Stimulated activated CD4-positive, alpha-beta T cell treated with anti-CD3 and anti-CD28 coated beads, Interleukin-12 subunit alpha, Interleukin-12 subunit beta, amount 100 ng/mL, for 48 hours (primary cell): ENCODE measurements at places on chromosomes 11 and 22.

GRCh38 chr11:108197351-108197750, 25.1 kb downstream of the NPAT start:
- no peak for DNase-seq

DNA sequence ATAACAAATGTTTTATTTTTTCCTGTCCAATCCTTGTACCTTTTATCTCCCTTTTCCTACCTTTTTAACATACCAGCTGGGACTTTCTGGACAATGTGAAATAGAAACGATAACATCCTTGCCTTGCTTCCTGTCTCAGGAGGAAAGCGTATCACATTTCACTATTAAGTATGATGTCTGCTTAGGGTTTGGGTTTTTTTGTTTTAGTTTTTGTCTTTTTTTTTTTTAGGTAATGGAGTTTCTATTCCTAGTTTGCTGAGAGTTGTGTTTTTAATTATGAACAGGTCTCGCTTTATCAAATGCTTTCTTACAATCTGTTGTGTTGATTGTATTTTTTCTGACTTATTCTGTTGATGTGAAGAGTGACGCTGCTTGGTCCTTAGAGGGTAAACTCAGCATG, 64.2 kb upstream of the KCNQ1OT1 start:
- DNase-seq: no peak

DNA sequence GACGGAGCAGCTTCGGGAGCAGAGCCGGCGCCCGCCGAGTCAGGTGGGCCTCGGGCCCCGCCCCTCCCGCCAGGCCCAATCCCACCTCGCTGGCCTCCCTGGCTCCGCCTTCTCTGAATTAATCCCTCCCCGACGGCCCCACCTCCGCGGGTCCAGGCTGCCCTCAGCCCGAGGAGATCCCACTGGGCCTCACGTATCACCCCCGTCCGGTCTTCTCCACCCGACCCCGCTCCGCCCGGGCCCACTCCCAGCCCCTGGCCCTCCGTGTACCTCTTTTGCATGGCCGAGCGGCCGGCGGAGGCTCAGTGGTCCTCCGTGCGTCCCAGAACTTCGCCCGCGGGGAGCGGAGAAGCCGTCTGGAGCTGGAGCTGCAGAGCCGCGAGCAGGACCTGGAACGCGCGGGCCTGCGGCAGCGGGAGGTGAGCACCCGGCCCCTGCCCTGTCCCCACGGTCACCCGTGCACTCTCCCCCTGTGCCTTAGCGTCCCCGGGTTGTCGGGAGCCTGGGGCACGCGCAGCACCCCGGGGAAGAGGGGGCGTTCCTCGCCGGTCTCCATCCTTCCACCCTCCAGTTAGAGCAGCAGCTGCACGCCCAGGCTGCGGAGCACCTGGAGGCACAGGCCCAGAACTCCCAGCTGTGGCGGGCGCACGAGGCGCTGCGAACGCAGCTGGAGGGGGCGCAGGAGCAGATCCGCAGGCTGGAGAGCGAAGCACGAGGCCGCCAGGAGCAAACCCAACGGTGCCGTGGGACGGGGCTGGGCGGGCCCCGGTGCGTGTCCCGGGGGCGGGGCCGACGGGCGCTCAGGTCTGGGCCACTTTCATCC, 2.2 kb upstream of the CD151 start:
- no peak for DNase-seq

DNA sequence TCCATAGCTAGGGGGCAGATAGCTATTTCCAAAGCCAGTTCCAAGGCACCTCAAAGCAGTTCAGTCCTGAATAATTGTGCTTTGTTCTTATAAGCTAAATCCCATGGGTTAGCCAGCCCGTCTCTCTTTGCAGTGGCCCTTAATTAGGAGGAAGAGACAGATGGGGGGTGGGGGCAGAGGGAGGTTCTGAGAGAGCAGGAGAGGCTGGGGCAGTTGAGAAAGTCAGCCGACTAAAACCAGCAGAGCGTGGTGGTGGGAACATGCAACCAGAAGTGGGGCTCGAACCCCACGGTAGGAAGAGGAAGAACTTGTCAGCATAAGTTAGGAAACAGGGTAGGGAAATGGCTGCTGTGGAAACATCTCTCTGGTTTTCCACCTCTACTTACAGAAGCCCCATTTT, 10.9 kb upstream of the SCN4B start:
- no peak for DNase-seq

DNA sequence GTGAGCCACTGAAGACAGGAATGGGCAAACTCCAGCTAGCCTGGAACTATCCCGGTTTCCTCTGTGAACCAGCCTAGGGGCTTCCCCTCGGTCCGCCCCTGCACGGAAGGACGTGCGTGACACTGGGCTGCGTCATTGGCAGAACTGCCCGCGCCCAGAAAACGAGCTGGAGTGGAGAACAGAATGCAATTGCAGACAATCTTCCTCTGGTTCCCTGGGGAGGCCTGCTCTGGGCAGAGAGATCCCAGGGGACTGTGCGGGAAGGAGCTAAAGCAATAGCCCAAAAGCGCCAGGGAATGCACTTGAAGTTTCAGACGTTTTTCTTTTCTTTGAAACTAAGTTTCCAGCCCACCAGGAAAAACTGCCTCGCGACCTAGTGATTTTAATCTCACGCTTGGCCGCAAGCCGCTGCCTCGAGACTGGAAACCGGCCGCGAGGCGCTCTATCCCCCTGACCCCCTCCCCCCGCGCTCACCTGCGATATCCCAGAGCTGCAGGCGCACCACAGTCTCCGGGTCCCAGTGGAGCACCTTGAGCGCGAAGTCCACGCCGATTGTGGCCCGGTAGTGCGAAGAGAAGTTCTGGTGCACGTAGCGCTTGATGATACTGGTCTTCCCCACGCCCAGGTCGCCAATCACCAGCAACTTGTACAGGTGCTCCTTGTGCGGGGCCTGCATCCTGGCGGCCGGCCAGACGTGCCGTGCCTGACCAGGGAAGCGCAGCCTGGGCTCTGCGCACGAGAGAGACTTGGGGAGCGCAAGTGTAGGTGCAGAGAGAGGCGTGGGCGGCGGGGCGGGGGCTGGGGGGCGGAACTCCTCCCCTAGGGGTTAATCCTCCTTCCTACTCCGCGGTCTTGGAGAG, at the start of gene RAB38:
Gene RAB38 (minus strand): TSS at position 735 of the 860 bp plus-strand sequence. CDS start 59 bp downstream, at position 676.
- DNase-seq: peak; percentile 54

GRCh38 chr22:41875531-41876270, 39.2 kb downstream of the SHISA8 start:
- no peak for DNase-seq

- no peak for DNase-seq
Observed at GRCh38 chr22:29914165-29914564, 31.2 kb downstream of the MTMR3 start.

- no peak for DNase-seq
Observed at GRCh38 chr11:87150936-87151335, 113.2 kb downstream of the TMEM135 start.
